ENCODE measurements at places on chromosomes 6 and 20.

- DNase-seq = no peak
Observed at GRCh38 chr20:61066526-61066925, 185.5 kb upstream of the CDH4 start.

- DNase-seq = no peak
Observed at GRCh38 chr20:58087562-58087858, 140.9 kb downstream of the ANKRD60 start.

DNA sequence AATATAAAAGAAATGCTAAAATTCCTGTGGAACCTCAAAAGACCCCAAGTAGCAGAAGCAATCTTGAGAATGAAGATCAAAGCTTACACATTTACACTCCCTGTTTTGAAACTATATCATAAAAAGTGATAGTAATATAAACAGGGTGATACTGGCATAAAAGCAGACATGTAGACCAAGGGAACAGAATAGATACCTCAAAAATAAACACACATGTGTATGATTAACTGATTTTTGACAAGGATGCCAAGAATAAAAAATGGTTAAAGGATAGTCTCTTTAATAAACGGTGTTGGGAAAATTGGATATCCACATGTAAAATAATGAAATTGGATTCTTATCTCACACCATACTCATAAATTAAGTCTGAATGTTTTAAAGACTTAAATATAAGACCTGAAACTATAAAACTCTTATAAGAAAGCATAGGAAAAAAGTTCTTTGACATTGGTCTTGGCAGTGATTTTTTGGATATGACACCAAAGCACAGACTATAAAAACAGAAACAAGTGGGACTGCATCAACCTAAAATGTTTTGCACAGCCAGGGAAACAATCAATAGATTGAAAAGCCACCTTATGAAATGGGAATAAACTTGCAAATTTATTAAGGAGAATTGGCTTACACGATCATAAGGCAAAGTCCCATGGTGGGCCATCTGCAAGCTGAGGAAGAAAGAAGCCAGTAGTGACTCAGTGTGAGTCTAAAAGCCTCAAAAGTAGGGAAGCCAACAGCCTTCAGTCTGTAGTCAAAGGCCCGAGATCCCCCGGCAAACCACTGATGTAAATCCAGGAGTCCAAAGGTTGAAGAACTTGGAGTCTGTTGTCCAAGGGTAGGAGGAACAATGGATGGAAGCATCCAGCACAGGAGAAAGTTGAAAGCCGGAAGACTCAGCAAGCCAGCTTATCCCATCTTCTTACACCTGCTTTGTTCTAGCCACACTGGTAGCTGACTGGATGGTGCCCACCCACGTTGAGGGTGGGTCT is 144.3 kb downstream of the MEI4 start:
- no peak for DNase-seq

DNA sequence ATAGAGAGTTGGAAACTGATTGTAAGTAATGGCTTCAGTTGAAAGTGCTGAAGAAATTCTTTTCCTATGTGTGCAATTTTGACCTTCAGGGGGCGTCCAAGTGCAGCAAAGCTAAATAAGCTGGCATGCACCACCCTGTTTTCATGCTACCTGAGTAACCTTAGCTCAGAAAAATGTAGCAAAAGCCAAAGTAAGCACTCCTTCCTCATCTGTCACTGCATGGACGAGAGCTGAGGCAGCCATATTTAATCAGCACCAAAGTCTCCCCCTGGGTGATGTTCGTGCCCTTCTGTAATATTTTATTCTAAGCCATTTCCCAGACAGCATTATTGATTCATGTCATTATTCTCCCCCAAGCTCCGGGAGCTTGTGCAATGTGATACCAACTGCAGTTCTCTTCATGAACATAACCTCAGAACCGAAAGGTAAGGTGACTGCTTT is 123.1 kb downstream of the RPS12 start:
- DNase-seq = peak; percentile 53

GRCh38 chr20:62986257-62986800 is 20.4 kb downstream of the BHLHE23 start:
- DNase-seq = no peak

- no peak for DNase-seq
Observed at GRCh38 chr6:45009576-45009975, 318.6 kb upstream of the RUNX2 start.

GRCh38 chr20:47638851-47639250 is 137.2 kb downstream of the NCOA3 start:
- no peak for DNase-seq

GRCh38 chr6:140108167-140108566 is 733.7 kb upstream of the CITED2 start:
- no peak for DNase-seq

DNA sequence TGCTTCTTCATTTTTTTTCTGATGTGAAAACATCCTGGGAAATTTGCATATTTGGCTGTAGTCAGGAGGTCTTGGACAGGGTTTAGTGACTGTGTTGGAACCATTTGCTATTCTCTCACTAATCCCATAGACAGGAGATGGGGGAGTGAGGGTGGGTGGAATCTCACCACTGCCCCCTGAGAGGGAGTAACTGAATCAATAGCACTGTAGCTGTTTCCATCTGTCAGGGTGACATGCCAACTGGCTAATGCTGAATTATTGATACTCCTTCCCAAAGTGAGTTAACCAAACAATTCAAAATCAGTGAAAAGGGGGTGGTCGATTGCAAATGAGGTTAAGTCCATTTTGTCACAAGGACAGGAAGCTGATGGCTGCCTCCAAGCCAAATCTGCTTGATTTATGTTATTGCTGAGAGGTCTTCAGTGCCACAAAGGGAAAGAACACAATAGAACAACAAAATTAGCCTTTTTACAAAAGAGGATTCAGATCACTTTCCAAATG is 55.1 kb upstream of the B3GAT2 start:
- DNase-seq = no peak

DNA sequence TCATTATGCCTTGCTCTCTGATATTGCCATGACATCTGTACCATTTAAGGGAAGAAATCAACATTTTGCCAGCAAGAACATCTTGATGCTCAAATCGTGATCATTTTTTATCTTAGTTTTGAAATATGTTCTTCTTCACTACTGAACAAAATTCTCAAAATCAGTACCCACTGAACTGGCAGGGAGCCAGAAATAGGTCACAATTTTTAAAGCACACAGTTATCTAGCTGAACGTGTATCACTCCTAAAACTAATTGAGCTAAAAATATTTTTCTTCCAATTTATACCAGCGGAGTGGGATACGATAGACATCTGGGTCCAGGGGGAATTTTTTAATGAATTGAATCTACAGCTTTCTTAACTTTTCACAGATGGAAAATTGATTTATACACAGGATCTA is 11.3 kb downstream of the IL17F start:
- no peak for DNase-seq

DNA sequence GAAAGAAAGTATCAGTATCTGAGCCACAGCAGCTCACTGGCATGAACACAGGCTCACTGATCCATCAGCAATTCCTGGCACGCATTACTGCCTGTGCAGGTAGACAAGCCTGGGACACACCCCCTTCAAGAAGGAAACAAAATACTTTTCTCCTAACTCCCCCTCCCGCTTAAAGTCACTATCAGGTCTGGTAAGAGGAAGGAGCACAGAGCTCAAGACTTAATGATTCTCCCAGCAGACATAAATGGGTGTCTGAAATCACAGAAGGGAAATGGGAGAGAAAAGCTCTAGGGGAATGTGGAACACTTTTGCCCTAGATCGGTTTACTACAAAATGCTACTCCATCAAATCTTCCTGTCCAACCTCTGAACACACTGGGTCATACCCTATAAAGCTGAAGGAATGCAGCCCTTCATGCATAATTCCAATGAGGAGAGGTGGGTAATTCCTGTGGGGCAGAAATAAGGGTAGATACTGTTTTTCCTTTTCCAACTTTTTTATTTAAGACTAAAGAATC is at the start of gene ADGRF1:
Gene ADGRF1, minus strand, starts transcription at position 58 of the 517 bp plus-strand sequence. CDS start 13,271 bp downstream, outside the sequence.
- DNase-seq = no peak

DNA sequence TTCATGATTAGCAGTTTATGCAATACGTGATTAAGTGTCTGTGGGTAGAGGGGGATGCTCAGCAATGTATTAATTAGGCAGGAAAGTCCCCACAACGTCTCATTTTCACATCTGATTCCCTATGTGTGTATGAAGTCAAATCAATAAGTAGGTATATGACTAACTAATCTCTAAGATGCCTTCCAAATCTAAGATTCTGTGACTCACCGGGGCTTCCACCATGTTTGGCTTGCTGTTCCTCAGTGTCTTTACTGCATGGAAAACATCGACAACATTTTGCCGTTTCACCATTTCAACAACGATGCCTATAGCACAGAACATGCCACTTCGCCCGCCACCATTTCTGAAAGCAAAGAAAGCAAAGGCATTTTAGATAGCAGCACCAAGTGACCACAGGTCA is 72.0 kb upstream of the THEMIS start:
- DNase-seq = no peak

- no peak for DNase-seq
Observed at GRCh38 chr6:121520337-121521163, 85.1 kb downstream of the GJA1 start.

GRCh38 chr6:123636782-123637181 is at the start of gene TRDN:
TRDN (minus strand) TSS chr6:123636950; CDS start chr6:123636775, 175 bp downstream.
- DNase-seq = no peak

DNA sequence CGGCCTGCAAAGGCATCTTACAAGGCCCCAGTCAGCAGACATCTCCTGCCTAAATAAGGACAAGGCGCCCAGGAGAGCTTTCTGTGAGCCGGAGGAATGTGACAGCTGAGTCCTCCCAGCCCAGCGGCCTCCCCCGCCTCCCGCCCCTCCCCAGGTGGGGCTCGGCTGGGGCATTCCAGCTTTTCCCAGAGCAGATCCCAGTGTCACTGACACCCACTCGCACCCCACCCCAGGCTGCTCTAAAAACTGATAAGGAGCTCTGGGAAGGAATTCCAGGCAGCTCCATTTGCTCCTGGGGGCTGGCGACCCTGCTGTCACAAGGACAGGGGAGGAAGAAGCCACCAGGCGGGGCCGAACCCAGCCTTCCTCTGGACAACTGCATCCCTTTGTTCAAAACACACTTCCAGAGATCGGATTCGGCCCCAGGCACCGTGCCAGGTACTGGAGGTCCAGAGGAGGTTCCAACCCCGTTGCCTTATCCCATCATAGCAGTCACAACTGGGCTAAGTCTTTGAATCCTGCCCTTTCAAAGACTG is 49.7 kb downstream of the JPH2 start:
- no peak for DNase-seq

- no peak for DNase-seq
Observed at GRCh38 chr6:37205997-37206340, 36.0 kb downstream of the PIM1 start.

DNA sequence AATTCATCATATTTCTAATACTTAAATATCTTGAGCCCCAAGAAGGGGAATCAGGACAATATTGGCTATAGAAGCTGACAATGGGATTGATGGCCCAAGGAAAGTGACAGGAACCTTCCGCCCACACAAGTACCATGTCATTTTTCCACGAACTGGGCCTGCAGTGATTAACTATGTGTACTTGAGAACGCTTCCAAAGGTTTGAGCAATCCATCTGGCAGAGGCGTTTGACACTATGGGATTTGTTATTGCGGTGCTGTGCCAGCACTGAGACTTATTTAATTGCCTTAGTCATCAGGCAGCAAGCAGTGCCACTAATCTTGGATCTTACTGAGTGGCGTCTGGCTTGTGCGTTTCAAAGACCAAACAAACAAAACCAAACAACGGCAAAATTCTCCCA is 135.6 kb upstream of the UST start:
- DNase-seq = no peak

Measured in hippocampal formation (tissue), 2 donors.